Caco-2 (cell line): ENCODE measurements at places on chromosomes 6 and 20. TPM values are rescaled to one million over a fixed set of nuclear protein-coding genes. Genes with fewer than 3 reads are reported as not detected.

The ROS1 gene
- total RNA-seq: 0.16 TPM in 1 of 2 replicates, not detected in the other

The GPR6 gene
- total RNA-seq: not detected in 2 replicates

GRCh38 chr20:57705127-57705899 is 4.5 kb downstream of the PMEPA1 start:
- no peak for DNase-seq

DNA sequence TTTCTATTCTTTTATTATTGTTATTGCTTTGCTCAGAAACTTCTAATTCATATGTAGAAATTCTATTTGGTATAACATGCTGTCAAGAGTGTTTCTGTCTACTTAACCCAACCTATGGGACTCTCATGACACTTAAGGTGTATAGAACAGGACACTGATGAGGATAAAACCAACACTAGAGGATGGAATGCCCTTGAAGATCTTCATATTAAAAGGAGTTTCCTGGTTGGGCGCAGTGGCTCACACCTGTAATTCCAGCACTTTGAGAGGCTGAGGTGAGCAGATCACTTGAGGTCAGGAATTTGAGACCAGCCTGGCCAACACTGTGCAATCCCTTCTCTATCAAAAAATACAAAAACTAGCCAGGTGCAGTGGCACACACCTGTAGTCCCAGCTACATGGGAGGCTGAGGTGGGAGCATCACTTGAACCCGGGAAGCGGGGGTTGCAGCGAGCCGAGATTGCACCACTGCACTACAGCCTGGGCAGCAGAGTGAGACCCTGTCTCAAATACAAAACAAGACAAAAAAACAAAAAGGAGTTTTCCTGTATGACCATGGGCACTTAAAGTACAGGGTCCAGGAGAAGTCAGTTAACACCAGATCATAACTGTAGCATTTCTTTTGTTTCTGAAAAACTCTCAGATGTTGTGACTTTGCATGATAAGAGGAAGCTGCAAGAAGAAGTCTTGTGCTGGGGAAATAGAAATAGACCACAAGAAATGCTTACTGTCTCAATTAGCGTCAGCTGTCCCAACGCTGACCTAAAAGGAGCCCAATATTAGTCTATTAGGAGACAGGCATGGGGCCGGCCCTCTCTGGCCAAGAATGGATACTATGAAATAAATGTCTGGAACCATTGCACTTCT is 38.9 kb upstream of the CD2AP start:
- no peak for DNase-seq

- DNase-seq: no peak
These were observed 9.7 kb upstream of the TNFRSF21 start for GRCh38 chr6:47319382-47319781.

DNA sequence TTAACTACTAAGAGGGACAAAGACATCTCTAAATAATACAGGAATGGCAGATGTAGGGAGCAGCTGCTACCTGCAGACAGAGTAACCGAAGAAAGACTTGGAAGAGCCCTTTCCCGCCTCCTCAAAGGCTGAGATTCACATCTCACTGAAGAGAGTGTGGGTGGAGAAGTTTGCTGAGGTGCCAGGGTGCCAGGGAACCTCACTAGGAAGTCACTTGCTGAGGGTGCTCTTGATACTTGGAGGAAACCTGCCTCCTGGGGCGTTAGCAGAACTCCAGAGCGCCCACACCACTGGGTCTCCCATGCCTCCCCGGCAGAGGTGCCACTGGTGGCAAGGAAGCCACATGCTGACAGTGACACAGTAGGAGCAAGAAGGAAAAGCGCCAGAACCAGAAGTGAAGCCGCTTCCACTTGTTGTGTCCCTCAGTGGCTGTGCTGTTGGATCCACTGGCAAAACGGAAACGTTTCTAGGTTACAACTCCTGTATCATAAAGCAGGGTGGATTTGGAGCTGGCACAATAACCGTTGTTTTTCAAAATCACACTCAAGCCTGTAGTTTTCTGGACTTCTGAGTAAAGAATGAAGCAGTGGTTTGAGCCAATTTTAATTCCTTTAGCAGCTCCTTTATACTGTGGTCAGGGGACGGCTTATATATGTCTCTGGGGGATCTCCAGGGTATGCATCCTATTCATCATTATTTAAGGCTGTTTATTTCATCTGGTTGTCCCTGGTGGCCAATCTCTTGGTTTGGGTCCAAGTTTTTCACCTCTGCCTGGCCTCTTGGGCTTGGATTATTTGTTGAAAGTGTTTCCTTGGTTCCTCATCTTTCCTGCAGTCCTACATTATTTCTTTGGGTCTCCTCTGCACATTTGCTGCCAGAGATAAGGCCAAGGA is 64.5 kb downstream of the CDC5L start:
- DNase-seq: no peak

- no peak for DNase-seq
These were observed 539.7 kb downstream of the QKI start for GRCh38 chr6:163954088-163954775.

DNA sequence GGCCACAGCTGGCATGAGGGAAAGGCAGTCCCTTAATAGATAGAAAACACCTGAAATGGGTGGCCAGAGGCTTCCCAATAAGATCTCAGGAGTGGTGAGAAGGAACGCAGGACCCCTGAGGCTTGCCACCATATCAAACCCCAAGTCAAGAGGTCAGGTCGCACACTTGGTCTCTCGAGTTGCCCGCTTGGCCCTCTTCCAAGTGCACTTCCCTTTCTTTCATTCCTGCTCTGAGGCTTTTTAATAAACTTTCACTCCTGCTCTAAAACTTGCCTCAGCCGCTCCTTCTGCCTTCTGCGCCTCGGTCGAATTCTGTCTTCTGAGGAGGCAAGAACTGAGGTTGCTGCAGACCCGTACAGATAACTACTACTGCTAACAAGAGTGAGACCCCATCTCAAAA is 64.2 kb downstream of the SLC2A10 start:
- no peak for DNase-seq

DNA sequence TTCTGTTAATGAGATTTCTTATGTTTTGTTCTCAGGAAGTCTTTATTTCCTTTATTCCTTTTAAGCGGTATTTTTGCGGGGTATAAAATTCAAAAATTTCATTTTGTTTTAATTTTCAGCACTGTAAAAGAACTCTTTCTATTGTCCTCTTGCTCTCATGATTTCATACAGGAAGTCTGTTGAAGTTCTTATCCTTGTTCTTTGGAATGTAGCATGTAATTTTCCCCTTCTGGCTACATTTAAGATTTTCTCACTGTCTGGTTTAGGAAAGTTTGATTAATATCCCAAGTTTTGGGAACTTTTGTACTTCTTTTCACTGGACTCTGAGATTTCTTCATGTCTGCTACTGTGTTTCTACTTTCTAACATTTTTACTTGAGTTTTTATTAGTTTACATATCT is 581.4 kb upstream of the GJE1 start:
- no peak for DNase-seq

GRCh38 chr6:90230548-90231215 is 66.0 kb downstream of the BACH2 start:
- no peak for DNase-seq

- no peak for DNase-seq
These were observed 1.9 kb upstream of the BLOC1S5 start for GRCh38 chr6:8066108-8066507.

DNA sequence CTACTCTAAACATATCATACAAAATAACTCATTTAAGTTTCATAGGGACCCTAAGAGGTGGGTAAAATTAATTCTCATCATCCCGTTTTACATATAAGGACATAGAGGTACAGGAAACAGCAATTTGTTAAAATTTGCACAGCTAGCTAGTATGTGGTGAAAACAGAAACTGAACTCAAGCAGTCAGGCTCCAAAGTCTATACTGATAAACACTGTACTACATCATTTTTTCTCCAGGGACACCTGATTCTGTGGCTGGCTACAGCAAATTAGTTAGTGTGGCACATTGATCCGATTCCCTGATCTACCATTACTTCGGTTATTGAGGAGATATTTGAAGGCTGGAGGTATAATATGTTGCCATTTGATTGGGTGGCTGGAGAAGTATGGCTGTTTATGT is 36.2 kb upstream of the E2F3 start:
- DNase-seq: no peak
